ENCODE measurements at places on chromosomes 5 and 9. TPM values are rescaled to one million over a fixed set of nuclear protein-coding genes. Genes with fewer than 3 reads are reported as not detected.

FSTL4 gene
- not detected for total RNA-seq

SVEP1 gene
- total RNA-seq = 11.3 TPM

NMUR2 gene
- total RNA-seq = not detected

SPAAR gene
- not detected for total RNA-seq

PCDHB6 gene
- total RNA-seq = not detected

C6 gene
- not detected for total RNA-seq

BAAT gene
- not detected for total RNA-seq

NUTM2F gene
- not detected for total RNA-seq

MARVELD2 gene
- total RNA-seq = 0.71 TPM

PRLR gene
- total RNA-seq = 11.5 TPM

ERAP2 gene
- total RNA-seq = 8.0 TPM

EFNA5 gene
- total RNA-seq = 1.2 TPM

PTGDS gene
- total RNA-seq = 16.1 TPM

IL7R gene
- 19.6 TPM for total RNA-seq

C5orf46 gene
- total RNA-seq = not detected

ASPN gene
- 2.1 TPM for total RNA-seq

Measured in myometrial cell (primary cell).